ENCODE measurements at places on chromosomes 11 and 22.

- DNase-seq: no peak
These were observed 6.1 kb downstream of the FADS1 start for GRCh38 chr11:61810671-61811175.

DNA sequence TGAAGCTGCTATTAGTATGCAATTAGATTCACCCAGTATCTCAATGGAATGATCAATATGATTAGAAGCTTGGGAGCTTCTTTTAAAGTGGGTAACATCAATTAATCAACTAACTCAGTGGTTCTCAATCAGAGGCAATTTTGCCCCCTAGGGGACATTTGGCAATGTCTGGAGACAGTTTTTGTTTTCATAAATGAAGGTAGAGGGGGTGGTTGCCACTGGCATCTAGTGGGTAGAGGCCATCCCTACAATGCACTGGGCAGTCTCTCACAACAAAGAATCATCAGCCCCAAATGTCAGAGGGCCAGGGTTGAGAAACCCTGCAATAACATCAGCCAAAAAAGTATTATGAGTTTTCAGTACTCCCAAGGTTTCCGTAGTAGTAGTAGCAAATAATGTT, 5.9 kb upstream of the AMOTL1 start:
- no peak for DNase-seq

GRCh38 chr11:47904808-47905207, 56.7 kb upstream of the NUP160 start:
- no peak for DNase-seq

DNA sequence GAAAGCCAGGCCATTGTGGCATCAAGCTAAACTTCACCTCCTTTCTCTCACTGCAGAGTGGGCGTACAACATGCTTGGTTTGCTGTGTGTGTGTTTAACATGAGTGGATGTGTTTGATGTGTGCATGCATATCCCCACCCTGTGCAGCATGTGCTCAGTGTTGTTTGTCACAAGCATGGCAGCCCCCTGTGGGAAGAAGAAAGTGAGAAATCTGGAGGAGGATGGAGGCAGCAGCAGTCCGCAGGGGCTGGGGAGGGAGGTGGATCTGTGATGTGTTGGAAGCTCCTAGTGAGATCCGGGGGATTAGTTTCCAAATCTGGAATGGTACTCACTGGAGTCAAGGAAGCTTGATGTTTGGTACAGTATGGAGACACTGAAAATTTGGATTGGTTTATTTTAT, 24.1 kb upstream of the CCDC134 start:
- DNase-seq: no peak

DNA sequence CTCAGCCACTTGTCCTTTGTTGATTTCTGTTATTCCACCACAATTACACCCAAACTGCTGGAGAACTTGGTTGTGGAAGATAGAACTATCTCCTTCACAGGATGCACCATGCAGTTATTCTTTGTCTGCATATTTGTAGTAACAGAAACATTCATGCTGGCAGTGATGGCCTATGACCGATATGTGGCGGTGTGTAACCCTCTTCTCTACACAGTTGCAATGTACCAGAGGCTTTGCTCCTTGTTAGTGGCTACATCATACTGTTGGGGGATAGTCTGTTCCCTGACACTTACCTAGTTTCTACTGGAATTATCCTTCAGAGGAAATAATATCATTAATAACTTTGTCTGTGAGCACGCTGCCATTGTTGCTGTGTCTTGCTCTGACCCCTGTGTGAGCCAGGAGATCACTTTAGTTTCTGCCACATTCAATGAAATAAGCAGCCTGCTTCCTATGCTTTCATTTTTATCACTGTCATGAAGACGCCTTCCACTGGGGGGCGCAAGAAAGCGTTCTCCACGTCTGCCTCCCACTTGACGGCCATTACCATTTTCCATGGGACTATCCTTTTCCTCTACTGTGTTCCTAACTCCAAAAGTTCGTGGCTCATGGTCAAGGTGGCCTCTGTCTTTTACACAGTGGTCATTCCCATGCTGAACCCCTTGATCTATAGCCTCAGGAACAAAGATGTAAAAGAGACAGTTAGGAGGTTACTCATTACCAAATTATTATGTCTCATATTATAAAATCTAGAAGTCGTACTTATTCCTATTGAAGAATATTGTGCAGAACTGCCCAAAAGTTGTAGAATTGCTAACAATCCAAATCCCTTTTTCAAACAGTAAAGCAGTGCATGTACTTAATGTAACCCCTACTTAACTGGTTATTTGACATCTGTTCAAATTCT, 53.2 kb downstream of the OR4C6 start:
- DNase-seq: no peak

- DNase-seq: no peak
These were observed 55.1 kb upstream of the GRK3 start for GRCh38 chr22:25509374-25509791.

GRCh38 chr22:36027579-36027934, 1.1 kb downstream of the RBFOX2 start:
- DNase-seq: peak; percentile 62

DNA sequence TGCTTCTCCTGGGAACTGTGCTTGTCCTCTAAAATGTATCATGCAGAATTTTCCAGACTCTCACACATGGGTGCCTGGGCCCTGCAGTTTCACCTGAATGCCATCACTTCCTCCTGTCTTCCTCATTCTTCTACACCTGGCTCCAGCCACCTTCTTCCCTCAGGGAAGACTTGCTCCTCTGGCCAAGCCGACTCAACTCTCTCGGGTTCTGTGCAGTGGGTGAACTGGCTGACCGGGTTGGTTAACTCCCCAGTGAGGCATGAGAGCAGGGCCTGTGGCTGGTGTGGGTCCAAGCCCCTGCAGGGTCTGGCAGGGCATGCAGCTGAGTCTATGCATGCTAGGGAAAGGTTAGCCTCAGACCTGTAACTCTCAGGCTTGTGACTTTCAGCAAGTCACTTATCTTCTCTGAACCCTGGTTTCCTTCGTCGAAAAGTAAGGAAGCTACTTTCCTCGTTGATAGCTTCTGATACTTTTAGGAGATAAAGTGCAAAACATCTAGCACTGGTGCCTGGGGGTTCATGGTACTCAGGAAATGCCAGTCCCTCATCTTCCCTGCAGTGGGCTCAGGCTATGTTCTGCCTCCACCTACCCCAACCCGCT, 11.9 kb downstream of the CD82 start:
- DNase-seq: no peak

DNA sequence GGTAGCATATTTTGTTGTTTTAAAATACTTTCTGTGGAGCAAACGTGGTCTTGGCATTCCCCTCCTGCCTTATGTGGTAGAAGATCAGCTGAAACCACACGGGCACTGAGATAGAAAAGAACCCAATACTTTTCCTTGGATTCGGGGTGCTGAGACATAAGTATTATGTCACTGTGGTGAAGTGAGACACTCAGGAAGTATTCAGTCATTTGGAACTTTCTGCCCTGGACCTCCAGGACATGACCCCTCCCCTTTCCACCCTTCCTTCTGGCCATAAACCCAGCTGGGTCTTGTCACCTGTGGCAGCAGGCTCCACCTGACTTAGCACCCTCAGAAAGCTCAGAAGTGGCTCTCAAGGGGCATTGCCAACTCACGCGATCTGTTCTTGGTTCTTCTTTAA, 123.4 kb downstream of the SWAP70 start:
- DNase-seq: no peak

DNA sequence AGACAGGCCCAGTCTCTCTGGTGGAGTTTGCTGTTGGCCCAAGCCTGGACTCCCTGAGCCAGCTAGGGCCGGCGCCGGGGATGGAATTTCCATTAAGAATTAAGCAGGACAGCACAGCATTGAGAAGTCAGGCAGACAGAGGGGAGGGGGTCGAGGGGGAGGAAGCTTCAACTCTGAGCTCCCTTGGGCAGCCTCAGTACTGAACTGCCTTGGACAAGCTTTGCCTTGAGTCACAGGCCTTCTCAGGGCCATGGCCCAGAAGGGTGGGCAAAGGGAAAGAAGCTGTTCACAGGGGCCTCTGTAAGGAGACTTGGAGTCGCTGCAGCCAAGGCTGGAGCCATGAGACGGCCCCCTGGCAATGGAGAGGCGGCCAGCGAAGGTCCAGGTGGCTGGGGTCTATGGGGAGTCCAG, 2.6 kb upstream of the INSC start:
- no peak for DNase-seq

GRCh38 chr22:27146866-27147633, 489.7 kb downstream of the MIAT start:
- DNase-seq: no peak

DNA sequence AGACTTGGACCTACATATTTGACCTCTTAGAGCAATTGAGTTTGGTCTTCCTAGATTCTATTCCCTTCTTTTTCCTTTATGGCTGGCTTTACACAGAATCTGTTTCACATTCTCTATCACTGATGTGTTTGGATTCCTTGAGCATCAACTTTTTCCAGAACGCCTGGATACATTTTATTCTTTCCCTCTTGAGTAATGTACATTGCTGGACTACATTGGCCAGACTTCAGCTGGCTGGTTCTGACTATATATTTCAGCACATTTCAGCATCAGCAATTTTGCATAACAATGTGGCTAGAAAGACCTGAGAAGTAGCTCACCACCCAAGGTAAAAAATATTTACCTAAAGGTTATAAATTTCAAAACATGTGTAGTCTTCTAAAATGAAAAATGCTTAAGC, 2198.2 kb upstream of the RAG2 start:
- no peak for DNase-seq

DNA sequence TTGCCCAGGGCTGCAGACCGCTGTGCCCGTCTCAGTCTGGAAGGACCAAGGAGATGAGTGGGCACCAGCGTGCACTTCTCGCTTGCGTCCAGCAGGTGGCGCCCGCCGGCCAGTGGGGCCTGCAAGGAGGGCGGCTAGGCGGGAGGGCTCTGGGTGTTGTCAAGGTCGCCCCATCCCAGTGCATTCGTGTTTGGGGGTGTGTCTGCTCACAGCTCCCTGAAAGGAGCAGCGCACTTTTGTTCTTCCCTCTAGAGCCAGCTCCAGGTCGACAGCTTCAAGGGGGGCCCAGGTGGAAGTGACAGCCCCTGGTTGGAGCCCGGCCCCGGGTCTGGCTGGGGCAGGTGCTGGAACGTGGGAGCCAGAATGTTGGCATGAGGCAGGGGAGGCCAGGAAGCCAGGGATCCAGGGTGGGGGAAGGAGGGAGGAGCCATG, 23.4 kb upstream of the MPPED1 start:
- peak; percentile 77 for DNase-seq

GRCh38 chr11:96390488-96390792, 627 bp downstream of the JRKL start:
- DNase-seq: no peak

- DNase-seq: no peak
These were observed at the start of gene MS4A3 for GRCh38 chr11:60056349-60056969. Gene MS4A3 (plus strand): TSS chr11:60056665. CDS start chr11:60061161, 4,496 bp downstream.

DNA sequence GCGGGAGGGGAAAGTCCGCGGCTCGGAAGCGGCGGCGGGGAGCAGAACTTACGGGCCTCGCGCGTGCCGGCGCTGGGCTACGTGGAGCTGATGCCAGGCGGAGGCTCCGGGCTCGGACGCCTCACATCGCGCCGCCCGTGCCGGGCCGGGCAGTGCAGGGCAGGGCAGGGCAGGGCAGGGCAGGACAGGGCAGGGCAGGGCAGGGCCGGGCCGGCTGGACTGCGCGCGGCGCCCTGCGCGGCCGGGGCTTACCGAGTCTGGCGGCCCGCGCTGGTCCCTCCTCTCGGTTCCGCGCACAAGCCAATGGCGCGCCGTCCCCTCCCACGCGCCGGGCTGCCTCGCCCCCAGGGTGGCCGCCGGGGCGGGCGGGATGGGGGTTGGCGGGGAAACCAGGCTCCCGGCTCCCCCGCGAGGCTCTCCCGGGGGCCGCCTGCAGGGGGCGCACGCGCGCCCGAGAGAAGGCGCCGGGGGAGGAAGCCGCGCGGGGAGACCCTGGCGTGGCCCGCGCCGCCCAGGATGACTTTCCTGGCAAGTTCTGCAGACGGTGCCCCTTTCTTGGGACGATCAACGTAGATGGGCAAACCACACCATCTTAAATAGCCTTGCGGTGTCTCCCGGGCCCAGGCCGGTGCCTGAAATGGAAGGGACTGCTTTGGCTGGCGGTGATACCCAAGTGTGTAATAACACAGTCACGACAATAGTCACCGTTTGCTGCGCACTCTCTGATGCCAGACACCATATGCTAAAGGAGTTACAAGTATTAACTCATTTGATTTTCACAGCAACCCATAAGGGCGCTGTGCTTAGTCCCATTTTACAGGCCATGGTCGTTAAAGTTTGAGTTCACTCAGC, at the start of gene TP53I11:
TSS of gene TP53I11 (minus strand) at position 259 of the 852 bp plus-strand sequence. CDS start 12,548 bp downstream, outside the sequence.
- DNase-seq: peak; percentile 58

DNA sequence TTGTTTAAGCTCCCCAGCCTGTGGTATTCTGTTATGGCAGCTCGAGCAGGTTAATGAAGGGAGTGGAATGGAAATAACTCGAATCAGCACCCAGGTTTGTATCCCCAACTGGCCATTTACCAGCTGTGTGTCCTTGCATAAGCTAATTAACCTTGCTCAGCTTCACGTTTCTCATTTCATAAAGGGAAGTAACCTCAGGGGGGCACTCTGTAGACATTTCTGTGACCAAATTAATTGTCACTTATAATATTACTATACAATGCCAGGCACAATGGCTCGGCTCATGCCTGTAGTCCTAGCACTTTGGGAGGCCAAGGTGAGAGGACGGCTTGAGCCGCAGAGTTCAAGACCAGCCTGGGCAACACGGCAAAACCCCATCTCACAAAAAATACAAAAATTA, 13.8 kb downstream of the ADA2 start:
- peak; percentile 45 for DNase-seq

- DNase-seq: no peak
These were observed 88.2 kb upstream of the LINC01488 start for GRCh38 chr11:69393178-69393832.

GRCh38 chr11:133476570-133477250, 55.6 kb downstream of the OPCML start:
- no peak for DNase-seq

DNA sequence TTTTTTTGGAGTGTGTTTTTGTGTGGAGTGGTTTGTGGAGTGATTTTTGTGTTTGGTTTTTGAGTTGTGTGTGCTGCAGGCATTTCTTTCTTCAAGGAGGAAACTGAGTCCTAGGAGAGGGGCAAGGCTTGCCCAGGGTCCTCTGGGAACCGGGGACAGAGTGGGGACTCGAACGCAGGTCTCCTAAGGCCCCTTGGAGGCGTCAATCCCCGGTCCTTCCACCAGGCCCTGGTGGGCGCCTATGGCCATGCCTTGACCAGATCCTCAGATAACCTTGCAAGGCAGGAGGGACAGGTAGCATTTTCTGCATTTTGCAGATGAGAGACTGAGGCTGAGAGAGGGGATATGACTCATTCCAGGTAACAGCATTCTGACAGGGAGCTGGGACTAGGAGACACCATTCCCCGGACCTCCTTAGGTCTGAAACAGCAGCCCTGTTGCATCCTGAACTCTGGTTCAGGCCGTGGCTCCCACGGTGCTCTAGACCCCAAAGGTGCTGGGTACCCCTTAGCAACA, 39.1 kb downstream of the MYO7A start:
- no peak for DNase-seq

DNA sequence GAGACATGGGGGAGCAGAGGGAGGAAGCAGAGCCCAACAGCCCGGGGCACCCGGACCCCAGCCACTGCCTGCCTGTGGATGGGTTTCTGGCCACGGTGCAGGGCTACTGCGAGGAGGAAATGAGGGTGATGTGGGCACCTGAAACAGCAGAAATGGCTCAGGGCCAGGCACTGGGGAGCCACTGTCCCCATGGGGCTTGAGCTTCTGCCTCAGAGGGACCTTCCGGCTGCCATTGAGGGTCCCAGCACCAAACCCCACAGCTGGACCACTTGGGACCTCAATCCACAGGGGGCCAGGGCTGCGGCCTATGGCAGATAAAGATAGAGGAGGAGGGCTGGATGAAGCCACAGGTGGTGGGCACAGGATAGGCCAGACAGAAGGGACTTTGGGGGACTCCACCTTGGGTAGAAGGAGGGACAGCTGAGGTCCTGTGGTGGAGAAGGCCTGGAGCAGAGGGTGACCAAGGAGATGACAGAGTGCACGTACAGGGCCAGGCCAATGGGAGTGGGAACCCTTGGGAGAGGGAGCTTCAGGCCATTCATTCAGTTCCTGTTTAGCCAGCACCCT, 48.3 kb downstream of the NFAM1 start:
- no peak for DNase-seq

Measured in NCI-H2171 treated with DMSO at 0.1 percent for 48 hours (cell line).